ENCODE measurements at places on chromosomes 13 and 19.

DNA sequence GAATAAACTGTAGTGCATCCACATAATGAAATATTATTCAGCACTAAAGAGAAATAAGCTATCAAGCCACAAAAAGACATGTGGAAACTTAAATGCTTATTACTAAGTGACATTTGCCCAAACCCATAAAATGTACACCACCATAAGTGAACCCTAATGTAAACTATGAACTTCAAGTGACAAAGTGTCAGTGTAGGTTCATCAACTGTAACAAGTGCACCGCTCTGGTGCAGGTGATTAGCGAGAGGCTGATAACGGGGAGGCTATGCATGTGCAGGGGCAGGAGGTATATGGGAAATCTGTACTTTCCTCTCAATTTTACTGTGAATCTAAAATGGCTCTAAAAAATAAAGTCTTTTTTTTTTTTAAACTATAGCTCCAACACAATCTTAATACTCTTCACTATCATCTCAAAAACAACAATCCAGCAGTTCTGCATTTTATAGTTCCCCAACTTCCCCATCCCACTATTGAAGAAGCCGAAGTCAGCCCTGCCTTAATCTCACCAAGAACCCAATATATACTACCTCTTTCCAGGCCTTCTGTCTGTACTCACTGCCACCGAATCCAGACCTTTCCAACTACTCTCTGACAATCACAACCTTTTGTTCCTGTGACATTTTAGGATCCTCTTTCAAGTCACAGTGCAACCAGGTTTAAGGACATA is 22.6 kb downstream of the ELF1 start:
- no peak for DNase-seq

DNA sequence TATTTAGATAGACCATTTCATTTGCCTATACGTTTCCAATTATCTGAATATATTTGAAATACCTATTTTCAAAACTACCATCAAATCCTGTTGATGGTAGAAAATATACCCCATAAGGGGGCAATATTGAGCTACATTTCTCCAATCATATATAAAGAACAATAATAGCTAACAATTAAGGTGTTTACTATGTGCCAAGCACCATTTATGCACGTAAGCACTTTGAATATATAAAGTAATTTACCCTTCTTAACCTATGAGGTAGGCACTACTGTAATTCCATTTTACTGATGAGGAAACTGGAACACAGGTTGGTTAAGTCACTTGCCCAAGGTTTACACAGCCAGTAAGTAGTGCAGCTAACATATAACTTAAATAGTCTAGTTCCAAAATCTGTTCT is 79.2 kb downstream of the UBL3 start:
- DNase-seq = peak; percentile 1

DNA sequence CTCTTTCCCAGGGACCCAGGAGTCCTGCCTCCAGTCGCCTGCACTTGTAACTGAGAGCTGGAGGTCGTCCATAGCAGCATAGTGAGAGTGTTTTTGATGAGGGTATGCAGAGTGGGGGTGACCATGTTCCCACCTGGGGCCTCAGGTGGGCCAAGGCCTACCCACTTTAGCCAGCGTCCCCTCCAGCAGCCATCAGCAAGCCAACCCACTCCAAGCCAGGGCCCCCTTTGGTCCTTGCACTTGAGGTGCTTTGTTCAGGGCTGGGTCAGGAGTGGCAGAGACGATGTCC is 11.9 kb upstream of the SMG9 start:
- DNase-seq = no peak

DNA sequence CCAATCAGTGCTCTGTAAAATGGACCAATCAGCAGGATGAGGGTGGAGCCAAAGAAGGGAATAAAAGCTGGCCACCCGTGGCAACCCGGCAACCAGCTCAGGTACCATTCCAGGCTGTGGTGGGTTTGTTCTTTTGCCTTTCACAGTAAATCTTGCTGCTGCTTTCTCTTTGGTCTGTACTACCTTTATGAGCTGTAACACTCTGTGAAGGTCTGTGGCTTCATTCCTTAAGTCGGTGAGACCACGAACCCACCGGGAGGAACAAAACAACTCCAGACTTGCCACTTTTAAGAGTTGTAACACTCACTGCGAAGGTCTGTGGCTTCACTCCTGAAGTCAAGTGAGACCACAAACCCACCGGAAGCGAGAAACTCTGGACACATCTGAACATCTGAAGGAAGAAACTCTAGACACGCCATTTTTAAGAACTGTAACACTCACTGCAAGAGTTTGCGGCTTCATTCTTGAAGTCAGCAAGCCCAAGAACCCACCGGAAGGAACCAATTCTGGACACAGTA is 16.5 kb upstream of the SPACA6 start:
- no peak for DNase-seq

DNA sequence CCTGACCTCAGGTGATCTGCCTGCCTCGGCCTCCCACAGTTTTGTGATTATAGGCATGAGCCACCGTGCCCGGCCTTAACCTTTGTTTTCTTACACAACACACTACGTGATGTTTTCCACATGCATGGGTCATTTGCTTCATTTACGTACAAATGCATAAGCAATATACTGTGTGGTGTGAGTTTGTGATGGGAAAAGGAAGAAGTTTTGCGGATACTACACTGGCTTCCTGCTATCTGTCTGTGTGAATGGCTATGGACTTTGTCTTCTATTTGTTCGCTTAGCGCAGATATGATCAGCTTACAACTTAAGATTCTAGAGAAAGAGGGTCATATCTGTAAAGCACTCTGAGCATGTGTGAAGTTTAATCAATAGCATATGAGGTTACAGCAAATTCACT is 5.5 kb upstream of the ALOX5AP start:
- no peak for DNase-seq

- no peak for DNase-seq
These were observed 691.0 kb upstream of the SGCG start for GRCh38 chr13:22489771-22490170.

DNA sequence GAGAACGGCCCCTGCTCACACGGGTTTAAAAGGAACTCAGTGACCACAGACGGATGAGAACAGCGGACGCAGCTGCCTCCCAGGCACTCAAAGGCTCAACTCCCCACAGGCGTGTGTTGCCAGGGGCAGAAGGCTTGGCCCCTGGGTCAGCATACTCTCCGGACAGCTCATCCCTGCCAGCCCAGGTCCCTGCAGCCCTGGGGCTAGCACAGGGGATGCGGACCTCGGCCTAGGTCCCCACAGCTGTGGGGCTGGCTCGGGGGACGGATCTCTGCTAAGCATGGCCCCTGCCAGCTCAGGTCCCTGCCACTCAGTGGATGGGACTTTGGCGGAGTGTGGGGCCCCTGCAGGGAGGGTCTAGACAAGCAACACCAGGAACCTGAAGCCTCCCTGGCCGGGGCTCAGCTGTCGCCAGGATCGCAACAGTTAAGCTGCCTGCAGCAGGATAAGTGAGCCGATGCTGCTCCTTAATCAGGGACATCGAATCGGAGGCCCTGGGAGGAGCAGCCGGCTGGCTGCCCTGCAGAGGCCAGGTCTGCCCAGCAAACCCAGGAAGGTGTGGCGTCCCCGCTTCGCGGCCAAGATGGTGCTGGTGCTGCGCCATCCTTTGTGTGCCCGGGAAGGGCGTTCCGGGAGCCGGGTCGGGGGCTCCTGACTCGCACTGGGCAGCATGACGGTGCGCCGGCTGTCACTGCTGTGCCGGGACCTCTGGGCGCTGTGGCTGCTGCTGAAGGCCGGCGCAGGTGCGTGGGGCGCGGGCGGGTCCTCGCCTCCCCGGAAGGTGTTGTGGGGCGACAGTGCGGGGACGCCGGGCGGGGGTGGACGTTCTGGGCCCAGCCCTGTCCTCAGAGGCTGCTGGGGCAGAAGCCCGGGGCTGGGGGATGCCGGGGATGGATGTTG is 32.5 kb downstream of the MCF2L start:
- no peak for DNase-seq

DNA sequence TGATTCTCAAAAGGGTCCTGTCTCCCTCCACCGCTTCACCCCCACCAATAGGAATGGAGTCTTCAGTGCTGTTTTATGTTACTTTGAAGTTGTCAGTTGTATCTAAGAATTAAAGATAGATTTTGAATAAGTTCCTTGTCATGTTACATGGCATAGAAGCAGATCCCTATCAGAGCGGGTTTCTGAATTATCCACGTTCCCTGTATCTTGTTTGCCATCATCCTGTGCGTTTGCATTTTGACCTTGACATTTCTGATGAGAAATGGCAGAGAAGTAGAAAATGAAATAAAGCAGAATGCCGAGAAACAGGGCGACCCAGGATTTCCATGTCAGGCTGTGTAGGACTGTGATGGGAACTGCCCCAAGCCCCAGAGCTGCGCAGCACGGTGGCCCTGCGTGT is 120.7 kb upstream of the RNF113B start:
- DNase-seq = no peak
